Erythroblast (primary cell): ENCODE measurements at places on chromosomes 5 and 9.

DNA sequence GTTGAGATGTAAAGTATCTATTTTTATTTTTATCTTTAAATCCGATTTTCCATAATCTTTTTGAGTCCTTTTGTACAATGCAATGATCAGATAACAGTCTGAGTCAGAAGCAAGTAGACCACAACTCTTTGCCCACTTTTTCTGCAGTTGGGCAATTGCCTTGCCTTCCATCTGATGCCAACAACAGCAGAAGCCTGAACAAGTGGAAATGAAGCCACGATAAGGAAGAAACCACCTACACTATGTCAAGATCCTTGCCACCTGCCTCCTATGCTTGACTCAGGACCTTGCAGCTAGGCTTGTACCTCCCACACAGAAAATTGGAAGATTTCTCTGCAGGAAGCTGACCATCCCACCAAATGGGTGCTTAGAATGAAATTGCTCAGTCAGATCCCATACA lies 78.6 kb downstream of the ANXA1 start:
- no peak for DNase-seq

GRCh38 chr5:154899151-154899816 lies 38.7 kb downstream of the GEMIN5 start:
- no peak for DNase-seq

GRCh38 chr9:88511906-88512305 lies 23.1 kb upstream of the NXNL2 start:
- DNase-seq, result no peak

- no peak for DNase-seq
Measured at GRCh38 chr9:119418721-119419120, 49.5 kb upstream of the BRINP1 start.

GRCh38 chr5:42074353-42074752 lies 149.3 kb downstream of the FBXO4 start:
- DNase-seq, result no peak
